ENCODE measurements at places on chromosomes 6 and 20.

DNA sequence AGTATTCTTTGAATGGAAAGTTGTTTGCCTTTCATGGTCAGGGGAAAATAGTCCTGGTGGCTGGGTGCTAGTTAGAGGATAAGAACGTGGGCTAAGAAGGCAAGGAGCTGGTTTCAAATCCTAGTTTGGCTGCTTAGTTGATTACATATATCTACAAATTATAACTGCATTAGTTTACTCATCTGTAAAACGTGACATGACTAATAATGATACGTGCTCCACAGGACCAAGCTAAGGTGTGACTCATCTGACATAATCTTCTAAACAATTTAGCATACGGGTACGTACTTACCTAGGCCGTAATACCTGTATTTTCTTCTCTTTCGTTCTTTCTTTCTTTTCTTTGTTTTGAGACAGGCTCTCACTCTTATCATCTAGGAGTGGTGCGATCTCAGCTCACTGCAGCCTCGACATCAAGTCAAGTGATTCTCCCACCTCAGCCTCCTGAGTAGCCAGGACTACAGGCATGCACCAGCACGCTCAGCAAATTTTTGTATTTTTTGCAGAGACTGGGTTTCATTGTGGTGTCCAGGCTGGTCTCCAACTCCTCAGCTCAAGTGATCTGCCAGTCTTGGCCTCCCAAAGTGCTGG, 1274.2 kb upstream of the GJE1 start:
- DNase-seq = peak; percentile 9

DNA sequence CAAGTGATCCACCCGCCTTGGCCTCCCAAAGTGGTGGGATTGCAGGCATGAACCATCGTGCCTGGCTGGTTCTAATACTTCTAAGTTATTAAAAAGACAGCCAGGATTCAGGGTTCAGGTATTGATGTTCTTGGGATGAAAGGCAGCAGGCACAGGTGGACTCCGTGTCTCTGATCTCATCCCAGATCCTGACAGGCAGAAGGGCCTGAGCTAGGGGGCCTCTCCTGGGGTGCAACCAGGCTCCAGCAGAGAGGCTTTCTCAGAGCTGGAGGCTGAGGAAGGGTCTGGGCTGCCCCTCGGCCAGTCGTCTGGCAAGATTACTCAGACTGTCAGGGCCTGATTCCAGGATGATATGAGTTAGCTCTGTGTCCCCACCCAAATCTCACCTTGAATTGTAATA, 106.3 kb downstream of the SCML4 start:
- no peak for DNase-seq

- DNase-seq = no peak
Measured at GRCh38 chr20:63415647-63416391, 54.7 kb upstream of the CHRNA4 start.

- DNase-seq = no peak
Measured at GRCh38 chr6:83352424-83353061, 78.3 kb downstream of the ME1 start.

GRCh38 chr20:33843050-33843449, 31.9 kb downstream of the CHMP4B start:
- DNase-seq = no peak

- no peak for DNase-seq
Measured at GRCh38 chr20:42359617-42360016, 741.4 kb upstream of the CHD6 start.

- DNase-seq = no peak
Measured at GRCh38 chr20:48770700-48771442, 56.9 kb downstream of the PREX1 start.

- no peak for DNase-seq
Measured at GRCh38 chr20:32560989-32561830, 23.9 kb downstream of the NOL4L start.

DNA sequence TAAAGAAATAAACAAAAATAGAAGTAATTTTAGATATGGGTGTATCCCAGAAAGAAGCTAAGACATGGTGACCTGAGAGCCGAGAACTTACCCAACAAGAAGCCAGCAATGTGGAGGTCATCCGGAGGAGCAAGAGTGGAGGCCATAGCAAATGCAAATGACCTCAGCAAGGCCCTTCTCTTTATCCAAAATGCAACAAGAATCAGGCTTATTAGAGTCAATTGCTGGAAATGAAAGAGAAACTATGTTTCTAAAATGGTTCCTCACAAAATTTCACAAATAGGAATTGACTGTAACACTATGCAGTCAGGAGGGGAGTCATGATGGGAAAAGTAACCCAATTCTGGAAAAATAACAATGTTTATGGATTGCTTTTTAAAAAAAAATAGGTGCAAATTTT, 90.4 kb downstream of the TNFAIP3 start:
- DNase-seq = no peak

DNA sequence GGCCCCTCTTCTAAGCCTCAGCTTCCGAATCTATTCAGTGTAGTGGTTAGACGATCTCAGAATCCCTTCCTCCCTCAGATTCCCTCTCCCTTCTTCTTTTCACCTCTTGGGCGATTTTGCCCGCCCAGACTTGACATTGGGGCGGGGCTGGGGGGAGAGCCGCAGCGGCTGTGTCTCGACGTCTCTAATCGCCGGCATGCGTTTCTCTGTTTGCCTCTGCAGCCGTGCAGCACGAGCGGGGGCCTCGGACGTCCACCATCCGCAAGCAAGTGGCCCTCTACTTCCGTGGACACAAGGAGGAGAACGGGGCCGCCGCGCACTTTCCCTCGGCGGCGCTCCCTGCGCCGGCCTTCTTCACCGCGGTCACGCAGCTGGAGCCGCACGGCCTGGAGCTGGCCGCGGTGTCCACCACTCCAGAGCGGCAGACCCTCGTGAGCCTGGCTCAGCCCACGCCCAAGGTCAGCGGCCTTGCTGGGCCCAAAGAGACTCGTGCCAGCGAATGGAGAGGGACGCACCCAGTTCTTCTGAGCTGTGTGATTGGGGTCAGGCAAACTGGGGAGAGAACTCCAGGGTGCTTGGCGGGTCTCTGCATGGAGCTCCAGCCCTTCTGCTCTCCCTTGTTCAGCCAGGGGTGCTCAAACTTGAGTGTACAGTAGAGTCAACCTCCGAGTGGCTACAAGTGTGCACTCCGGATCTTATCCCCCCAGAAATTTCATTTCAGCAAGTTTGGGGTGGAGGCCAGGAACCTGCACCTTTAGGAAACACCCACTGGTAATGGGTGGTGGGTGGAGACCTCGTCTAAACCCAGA, 10.7 kb downstream of the NR2E1 start:
- no peak for DNase-seq

DNA sequence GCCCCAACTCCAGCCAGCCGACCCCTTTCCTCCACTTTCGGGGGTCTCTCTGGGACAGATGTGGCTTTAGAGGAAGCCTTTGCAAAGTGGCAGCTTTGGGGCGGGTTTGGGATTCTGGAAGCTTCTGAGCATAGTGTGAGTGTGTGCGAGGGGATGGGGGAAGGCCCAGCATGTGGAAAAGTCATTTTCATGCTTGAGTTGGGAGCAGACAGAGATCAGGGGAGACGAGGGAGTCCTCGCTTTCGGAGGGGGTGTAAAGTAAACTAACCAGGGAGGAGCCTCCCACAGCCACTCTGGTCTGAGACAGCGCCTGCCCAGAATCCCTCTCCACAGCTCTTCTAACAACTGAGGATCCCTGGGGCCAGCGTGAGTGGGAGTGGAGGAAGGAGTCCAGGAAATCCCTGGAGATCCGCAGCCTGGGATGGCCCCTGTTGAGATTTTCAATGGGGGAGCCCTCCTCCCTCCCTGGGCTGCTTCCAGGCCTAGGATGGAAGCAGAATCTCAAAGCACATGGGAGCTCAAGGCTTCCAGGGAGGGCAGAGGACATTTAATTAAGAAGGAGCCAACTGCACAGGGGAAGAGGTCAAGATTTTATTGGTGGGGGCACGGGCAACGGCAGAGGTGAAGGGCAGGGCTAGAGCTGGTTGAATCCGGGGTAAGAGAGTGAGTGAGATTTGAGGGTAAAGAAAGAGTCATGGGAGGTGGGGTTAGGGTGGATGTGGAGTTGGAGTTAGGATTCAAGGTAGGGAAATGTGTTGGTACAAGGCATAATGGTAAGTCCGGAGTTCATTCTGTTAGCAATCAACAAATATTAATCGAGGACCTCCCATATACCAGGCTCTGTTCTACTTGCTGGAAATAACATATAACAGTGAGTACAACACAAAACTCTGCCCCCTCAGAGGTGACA, 102.3 kb upstream of the FOXP4 start:
- DNase-seq = no peak

GRCh38 chr6:159152041-159152440, 17.2 kb upstream of the FNDC1 start:
- DNase-seq = no peak

DNA sequence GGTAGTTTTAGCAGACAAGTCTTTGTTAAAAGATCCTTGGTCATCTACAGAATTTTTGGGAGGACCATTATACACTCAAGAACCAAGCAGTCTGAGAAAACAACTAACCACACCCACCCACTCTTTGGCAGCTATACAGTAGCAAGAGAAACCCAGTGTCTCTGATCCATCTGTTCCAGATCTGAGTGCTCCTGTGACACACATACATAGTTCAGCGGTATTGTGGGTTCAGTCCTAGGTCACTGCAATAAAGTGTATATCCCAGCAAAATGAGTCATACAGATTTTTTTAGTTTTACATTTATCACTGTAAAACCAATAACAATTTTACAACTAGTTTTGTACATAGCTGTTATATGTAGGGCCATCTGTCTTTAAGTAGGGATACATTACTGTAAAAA, 47.4 kb upstream of the PAK5 start:
- no peak for DNase-seq

GRCh38 chr6:25035174-25035511, 99.4 kb upstream of the RIPOR2 start:
- DNase-seq = no peak

All from RCC 7860 (cell line).